ENCODE measurements at places on chromosomes 1 and 21. TPM values are rescaled to one million over a fixed set of nuclear protein-coding genes. Genes with fewer than 3 reads are reported as not detected.

FOXD3 gene
- total RNA-seq, result not detected

LAMC2 gene
- 3.3 TPM for total RNA-seq

SPRR5 gene
- total RNA-seq, result not detected

PIP5K1A gene
- total RNA-seq, result 118 TPM

ALX3 gene
- total RNA-seq, result not detected

CAPZA1 gene
- 179 TPM for total RNA-seq

- no peaks in the 10 kb centered on the region for H3K4me1 ChIP-seq
- no peaks in the 10 kb centered on the region for H3K36me3 ChIP-seq
- DNase-seq, result no peak
- H3K4me3 ChIP-seq, result no peak overlapping the region
- H3K27ac ChIP-seq, result no peak overlapping the region
Observed at GRCh38 chr1:76293831-76294230, 219.3 kb downstream of the ST6GALNAC3 start.

- DNase-seq, result no peak
- no peak overlapping the region for H3K27ac ChIP-seq
- H3K4me1 ChIP-seq, result no peaks in the 10 kb centered on the region
- H3K36me3 ChIP-seq, result no peaks in the 10 kb centered on the region
Observed at GRCh38 chr21:38083535-38083934, 167.3 kb upstream of the KCNJ6 start.

GRCh38 chr1:80375109-80375508 lies 1368.6 kb upstream of the ADGRL4 start:
- no peaks in the 10 kb centered on the region for H3K4me1 ChIP-seq
- H3K36me3 ChIP-seq, result no peaks in the 10 kb centered on the region
- no peaks in the 10 kb centered on the region for H3K27me3 ChIP-seq

- H3K36me3 ChIP-seq, result no peaks in the 10 kb centered on the region
- DNase-seq, result peak; percentile 89
- H3K27ac ChIP-seq, result no peak overlapping the region
Observed at GRCh38 chr1:92975551-92976232, 14.4 kb upstream of the DIPK1A start.

DNA sequence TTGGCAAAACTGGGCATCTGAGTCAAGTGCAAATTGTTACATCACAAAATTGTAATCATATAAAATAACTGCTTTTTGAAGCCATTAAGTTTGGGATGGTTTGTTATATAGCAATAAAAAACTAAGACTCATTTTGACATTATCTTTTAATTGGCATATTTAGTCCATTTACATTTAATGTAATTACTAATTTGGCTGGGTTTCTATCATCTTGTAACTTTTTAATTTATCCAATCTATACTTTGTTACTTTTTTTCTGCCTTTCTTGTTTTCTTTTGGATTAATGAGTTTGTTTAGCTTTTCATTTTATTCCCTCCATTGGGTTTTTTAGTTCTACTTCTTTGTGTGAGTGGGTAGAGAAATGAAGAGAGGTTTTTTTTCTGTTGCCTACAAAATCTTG lies 76.3 kb downstream of the DRAM2 start:
- no peaks in the 10 kb centered on the region for H3K36me3 ChIP-seq
- no peaks in the 10 kb centered on the region for H3K4me1 ChIP-seq
- no peak overlapping the region for H3K4me3 ChIP-seq

- no peak for DNase-seq
- no peaks in the 10 kb centered on the region for H3K4me1 ChIP-seq
- no peak overlapping the region for H3K27ac ChIP-seq
- H3K4me3 ChIP-seq, result no peak overlapping the region
- no peaks in the 10 kb centered on the region for H3K27me3 ChIP-seq
Observed at GRCh38 chr1:38183096-38183495, 136.5 kb upstream of the POU3F1 start.

- no peaks in the 10 kb centered on the region for H3K4me1 ChIP-seq
- no peak overlapping the region for H3K4me3 ChIP-seq
- DNase-seq, result no peak
- no peak overlapping the region for H3K27ac ChIP-seq
- no peaks in the 10 kb centered on the region for H3K36me3 ChIP-seq
- H3K27me3 ChIP-seq, result no peaks in the 10 kb centered on the region
Observed at GRCh38 chr1:167561753-167562152, 8.2 kb upstream of the CREG1 start.

DNA sequence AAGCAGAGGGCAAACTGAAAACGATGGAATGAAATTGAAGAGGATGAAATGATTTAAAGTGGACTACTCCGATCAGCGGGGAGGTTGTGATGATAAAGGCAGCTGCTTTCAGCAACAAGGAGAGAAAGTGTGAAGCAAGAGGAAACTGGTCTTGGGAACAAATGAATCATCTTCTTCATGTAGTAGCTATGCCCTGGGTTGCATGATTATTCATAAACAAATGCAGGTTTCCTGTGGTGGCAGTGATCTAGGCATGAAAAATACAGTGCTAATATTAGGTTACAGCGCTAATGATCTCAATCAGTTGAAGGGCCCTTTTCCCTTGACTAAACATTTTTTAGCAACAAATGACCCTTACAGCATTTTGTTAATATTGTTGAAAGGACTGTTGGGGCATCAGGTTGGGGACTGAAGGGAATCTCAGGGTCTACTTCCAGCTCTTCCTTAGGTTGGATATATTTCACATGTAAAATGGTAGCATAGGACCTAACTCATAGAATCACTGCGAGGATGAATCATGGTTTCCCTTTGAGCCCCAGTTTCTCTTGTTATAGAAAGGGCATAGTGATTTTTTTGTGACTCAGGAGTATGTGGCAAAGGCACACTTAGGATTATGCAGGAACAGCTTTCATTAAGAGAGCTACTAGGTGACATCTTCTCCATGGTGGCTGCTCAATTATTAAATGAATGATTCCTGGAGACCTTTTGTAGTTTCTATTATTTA lies 1.9 kb upstream of the ZFYVE9 start:
- no peaks in the 10 kb centered on the region for H3K4me1 ChIP-seq
- DNase-seq, result no peak
- H3K27me3 ChIP-seq, result no peaks in the 10 kb centered on the region
- H3K4me3 ChIP-seq, result no peak overlapping the region
- H3K36me3 ChIP-seq, result no peaks in the 10 kb centered on the region
- no peak overlapping the region for H3K27ac ChIP-seq

DNA sequence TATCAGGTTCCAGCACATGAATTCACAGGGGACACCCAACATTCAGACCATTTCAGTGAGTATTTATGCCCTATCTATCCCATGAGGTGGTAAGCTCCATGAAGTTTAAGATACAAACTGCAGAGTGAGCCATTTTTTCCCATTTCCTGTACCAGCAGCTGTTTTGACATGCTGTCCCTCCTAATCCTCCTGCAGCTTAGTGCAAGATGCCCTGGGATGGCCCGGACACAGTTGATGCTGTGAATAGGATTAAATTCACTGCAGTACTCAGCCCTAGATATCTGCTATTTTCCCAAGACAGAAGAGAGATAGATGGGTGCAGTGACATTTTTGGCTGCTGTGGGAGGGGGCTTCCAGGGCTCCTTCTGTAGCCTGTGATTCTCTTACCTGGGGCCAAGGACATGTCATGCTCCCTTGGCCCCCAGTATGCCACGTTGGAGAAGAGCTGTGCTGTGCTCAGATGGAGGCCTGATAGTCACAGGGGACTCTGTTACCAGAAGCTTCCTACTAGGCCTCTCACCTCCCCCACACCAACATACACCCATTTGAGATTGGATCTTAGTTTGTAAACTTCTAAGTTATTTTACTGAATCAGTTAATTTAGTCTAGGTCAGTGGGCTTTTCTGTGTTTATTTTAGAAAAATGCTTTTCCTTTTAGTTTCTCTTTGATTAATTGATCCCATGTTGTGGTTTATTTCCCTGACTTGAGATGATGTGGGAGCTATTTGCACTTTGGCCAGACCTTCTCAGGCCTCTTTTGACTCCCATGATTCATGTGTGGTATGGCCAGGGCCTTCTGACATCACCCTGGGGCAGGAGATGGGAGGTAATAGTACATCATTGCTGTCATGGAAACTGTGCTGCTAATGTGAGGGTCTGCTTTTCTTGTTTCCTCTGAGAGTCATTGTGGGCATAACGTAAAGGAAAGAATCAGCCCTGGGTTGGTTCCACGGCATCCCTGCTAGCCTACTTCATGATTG lies 92.6 kb downstream of the ST3GAL3 start:
- H3K27ac ChIP-seq, result no peak overlapping the region
- no peaks in the 10 kb centered on the region for H3K27me3 ChIP-seq
- H3K4me3 ChIP-seq, result no peak overlapping the region
- DNase-seq, result peak; percentile 55

GRCh38 chr1:41547781-41548560 lies 63.5 kb upstream of the EDN2 start:
- DNase-seq, result no peak
- no peak overlapping the region for H3K27ac ChIP-seq
- H3K27me3 ChIP-seq, result no peaks in the 10 kb centered on the region

GRCh38 chr1:182816863-182817262 lies 22.3 kb upstream of the DHX9 start:
- no peaks in the 10 kb centered on the region for H3K27me3 ChIP-seq
- H3K27ac ChIP-seq, result no peak overlapping the region
- H3K4me1 ChIP-seq, result no peaks in the 10 kb centered on the region
- DNase-seq, result no peak
- H3K36me3 ChIP-seq, result no peaks in the 10 kb centered on the region

- no peaks in the 10 kb centered on the region for H3K27me3 ChIP-seq
- no peak overlapping the region for H3K27ac ChIP-seq
- H3K4me3 ChIP-seq, result no peak overlapping the region
- no peaks in the 10 kb centered on the region for H3K36me3 ChIP-seq
- DNase-seq, result no peak
- H3K4me1 ChIP-seq, result no peaks in the 10 kb centered on the region
Observed at GRCh38 chr1:112770724-112771123, 55.6 kb upstream of the PPM1J start.

DNA sequence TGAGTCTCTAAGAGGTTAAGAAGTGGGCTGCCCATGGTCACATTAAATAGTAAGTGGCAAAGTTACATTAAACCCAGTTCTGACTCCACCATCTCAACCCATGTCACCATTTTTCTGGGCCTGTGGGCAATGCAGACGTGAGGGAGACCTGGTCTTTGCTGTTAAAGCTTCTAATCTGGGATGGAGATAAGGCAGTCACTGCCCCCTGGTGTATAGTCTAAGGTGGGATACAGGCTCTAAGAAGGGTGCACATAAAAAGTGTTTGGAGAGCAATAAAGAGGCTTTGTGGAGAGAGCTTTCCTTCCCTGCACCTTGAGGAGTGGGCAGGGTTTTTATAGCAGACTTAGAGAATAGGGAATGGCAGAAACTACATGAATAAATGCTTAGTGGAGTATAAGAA lies 141.3 kb downstream of the ROR1 start:
- no peaks in the 10 kb centered on the region for H3K27me3 ChIP-seq
- H3K36me3 ChIP-seq, result no peaks in the 10 kb centered on the region
- no peak overlapping the region for H3K27ac ChIP-seq
- no peak overlapping the region for H3K4me3 ChIP-seq

GRCh38 chr21:42144221-42144620 lies 73.1 kb downstream of the UMODL1 start:
- peak; percentile 22 for DNase-seq
- no peak overlapping the region for H3K27ac ChIP-seq
- H3K4me1 ChIP-seq, result no peaks in the 10 kb centered on the region
- H3K27me3 ChIP-seq, result no peaks in the 10 kb centered on the region
- no peaks in the 10 kb centered on the region for H3K36me3 ChIP-seq

DNA sequence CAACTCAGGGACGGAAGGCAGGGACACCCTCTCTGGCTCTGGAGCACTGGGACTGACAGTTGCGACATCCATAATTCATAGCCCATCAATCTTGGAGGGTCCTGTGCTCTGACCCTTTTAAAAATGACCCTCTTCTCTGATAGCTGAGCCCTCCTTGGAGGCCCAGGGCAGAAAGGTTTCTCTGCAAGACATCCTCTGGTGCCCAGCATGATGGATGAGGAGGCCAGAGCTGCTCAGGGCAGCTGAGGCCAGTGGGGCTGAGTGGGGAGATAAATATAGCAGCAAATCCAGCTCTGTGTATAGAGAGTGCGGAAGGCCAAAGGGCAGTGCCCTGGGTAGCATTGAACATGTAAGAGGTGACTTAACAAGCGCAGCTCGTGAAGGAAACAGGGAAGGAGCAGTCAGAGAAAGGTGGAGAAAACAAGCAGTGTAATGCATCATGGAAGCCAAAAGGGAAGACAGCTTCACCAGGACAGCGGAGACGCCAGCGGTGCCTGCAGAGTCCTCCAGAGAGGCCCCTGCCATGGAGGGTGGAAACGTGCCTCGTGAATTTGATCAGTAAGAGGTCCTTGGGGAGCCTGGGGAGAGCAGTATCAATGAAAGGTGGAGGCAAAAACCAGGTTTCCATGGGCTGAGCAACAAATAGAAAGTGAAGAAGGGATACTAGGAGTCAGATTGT lies 50.4 kb upstream of the FMOD start:
- no peaks in the 10 kb centered on the region for H3K4me1 ChIP-seq
- no peaks in the 10 kb centered on the region for H3K27me3 ChIP-seq
- no peaks in the 10 kb centered on the region for H3K36me3 ChIP-seq
- no peak overlapping the region for H3K4me3 ChIP-seq
- no peak overlapping the region for H3K27ac ChIP-seq

DNA sequence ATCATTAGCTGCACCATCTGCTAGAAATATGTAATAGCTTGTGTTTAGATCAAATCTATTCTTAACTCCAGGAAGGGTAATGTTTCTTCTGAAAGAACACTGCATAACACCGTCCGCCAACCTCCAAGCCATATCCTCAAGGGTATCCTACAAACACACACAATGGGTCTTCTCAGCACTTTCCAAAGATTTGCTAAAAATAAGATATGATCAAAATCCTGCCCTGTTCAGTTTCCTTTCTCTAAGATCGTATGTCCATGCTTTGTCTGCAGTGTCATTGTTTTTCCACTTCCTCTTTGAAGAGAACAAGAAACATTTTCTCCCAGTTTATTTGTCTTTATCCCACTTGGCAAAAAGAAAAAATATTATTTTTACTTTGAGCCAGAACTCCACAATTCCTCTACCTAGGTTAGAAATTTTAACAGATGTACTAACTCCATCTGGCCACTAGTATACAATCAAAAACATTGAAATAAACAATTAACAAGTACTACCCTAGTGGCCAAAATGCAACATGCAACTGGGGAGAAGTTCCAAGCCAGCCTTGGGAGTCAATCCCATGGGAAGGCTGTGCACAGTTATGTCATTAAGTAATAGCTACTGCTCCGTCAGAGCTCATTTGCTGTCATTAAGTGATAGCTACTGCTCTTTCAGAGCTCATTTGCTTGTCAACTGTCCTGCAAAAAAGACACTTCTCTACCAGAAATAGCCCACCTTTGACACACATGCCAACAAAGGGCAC lies 37.8 kb downstream of the FRRS1 start:
- H3K27me3 ChIP-seq, result no peaks in the 10 kb centered on the region
- H3K4me1 ChIP-seq, result no peaks in the 10 kb centered on the region
- no peak overlapping the region for H3K4me3 ChIP-seq
- no peak for DNase-seq
- H3K36me3 ChIP-seq, result no peaks in the 10 kb centered on the region

- DNase-seq, result no peak
- H3K27ac ChIP-seq, result no peak overlapping the region
- no peak overlapping the region for H3K4me3 ChIP-seq
- no peaks in the 10 kb centered on the region for H3K27me3 ChIP-seq
- no peaks in the 10 kb centered on the region for H3K36me3 ChIP-seq
Observed at GRCh38 chr21:16072737-16073136, 343.0 kb downstream of the USP25 start.

Data from Peyer's patch (tissue), 4 donors.